Stimulated activated CD4-positive, alpha-beta T cell treated with anti-CD3 and anti-CD28 coated beads, Interleukin-4, amount 100 ng/mL, for 48 hours (primary cell): ENCODE measurements at places on chromosomes 2 and 18.

DNA sequence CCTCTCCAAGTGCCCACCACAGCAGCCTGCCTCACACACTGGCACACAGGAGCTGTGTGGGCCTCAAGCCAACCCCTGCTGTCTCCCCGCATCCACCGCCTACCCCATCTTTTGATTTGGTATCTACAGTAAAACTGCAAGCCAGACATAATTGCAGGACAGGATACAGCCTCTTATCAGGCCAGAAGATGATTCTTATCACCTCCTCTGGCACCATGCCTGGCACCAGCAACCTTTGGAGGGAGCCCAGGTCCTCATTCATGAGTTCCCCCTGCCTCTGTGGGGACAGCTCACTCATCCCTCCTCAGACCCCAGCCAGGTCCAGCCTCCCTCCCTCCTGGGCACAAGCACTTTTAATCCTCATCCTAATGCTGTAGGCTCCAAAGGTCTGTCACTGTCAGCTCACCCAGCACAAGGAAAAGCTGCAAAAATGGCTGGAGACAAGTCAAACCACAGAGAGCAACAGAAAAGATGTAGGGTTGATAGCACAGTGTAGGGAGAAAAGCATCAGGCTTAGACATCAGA lies 9.7 kb downstream of the RAB11FIP5 start:
- DNase-seq = no peak

GRCh38 chr2:68900496-68901198 lies 29.4 kb upstream of the BMP10 start:
- DNase-seq = no peak

GRCh38 chr2:181178823-181179412 lies 198.5 kb downstream of the UBE2E3 start:
- no peak for DNase-seq

- DNase-seq = no peak
Measured at GRCh38 chr2:132730611-132731010, 60.6 kb upstream of the LYPD1 start.

- DNase-seq = no peak
Measured at GRCh38 chr2:22450831-22451230, 934.1 kb upstream of the KLHL29 start.
